ENCODE measurements at places on chromosomes 4 and X.
A peak's percentile ranks its signal among the peaks of the same experiment; 100 is the strongest.

DNA sequence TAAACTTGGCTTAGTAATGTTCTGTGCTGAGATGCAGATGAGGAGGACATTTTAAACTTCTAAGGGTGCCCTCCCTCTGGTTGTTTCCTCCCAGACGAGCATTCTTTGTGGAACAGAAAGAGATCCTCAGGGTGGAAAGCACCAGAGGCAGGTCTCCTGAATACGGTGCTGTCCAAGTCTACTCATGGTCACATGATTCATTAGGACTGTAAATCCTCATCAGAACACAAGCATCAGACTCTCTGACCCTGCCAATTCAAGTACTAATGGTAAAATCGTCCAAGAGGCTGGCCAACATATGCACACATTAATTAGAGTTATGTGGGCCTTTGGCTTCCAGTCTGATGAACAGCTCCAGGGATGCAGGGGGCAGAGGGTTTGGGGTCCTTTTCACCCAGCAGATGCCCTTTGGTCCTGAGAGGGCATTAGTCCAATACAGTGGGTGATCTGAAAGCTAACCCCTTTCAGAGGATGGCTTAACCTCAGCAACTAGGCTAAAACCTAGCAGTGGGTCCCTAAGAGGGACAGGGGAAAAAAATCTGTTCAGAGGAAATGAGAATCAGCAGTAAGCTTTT, 18.2 kb downstream of the HAND2 start:
- no peak for DNase-seq

GRCh38 chrX:48713847-48714246, 17.3 kb downstream of the SUV39H1 start:
- no peak for DNase-seq

- no peak for DNase-seq
Observed at GRCh38 chr4:71526637-71527406, 188.0 kb downstream of the SLC4A4 start.

DNA sequence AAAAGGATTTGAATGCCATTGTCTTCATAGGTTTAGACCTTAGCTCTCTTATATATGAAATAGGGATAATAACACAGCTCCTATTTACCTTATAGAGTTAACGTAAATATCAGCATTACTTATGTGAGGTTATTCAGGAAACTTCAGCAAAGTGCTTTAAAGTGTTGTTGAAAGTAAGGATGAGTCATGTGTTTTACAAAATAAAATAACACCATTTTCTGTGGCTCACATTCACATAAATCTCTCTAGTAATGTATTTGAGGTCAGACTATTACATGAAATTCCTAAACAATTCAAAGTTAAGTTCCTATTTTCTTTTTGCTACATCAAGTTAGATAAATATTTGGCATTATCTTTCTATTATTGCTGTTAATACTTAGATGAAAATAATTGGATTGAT, 2.9 kb downstream of the GNRHR start:
- no peak for DNase-seq

DNA sequence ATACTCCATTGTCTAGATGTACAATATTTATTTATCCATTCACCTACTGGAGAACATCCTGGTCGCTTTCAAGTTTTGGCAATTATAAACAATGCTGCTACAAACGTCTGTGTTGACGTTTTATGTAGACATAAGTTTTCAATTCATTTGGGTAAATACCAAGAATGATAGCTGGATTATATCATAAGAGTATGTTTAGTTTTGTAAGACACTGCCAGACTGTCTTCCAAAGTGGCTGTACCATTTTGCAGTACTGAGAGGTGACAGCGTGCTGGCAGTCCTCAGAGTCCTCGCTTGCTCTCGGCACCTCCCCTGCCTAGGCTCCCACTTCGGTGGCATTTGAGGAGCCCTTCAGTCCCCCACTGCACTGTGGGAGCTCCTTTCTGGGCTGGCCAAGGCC, 253.3 kb upstream of the INTU start:
- DNase-seq, result no peak

GRCh38 chr4:110678517-110679227, 55.8 kb upstream of the PITX2 start:
- DNase-seq, result no peak

GRCh38 chrX:24491741-24492140, 26.7 kb downstream of the PDK3 start:
- peak; percentile 60 for DNase-seq

GRCh38 chr4:125944966-125945365, 630.2 kb downstream of the FAT4 start:
- no peak for DNase-seq

DNA sequence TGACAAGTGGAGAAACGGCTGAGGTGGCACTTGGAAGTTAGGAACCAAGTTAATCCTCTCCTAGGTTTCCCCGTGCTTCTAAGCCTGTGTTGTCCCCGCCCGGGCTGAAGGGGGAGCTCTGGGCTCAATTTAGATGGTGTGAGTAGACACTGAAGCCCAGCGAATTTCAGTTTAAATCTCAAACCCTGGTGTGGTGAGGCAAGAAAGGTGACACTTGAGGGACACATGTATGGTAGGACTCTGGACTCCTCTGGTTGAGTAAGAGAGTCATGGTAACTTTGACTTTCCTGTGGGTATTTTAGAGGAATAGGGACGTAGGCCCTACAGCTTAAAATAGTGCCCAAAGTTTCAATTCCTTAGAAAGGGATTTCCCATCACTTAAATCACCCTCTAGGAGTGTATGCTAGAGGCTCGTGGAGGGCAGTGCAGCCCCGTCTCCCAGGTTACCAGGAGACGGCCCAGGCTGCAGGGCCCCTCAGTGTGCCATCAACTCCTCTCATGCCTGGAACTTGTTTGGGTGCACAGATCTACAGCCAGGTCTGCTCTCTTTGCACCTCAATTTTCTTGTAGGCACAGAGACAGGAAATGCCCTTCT, 24.0 kb downstream of the HAND2 start:
- DNase-seq, result peak; percentile 16

- no peak for DNase-seq
Observed at GRCh38 chr4:7390906-7391636, 43.7 kb downstream of the PSAPL1 start.

DNA sequence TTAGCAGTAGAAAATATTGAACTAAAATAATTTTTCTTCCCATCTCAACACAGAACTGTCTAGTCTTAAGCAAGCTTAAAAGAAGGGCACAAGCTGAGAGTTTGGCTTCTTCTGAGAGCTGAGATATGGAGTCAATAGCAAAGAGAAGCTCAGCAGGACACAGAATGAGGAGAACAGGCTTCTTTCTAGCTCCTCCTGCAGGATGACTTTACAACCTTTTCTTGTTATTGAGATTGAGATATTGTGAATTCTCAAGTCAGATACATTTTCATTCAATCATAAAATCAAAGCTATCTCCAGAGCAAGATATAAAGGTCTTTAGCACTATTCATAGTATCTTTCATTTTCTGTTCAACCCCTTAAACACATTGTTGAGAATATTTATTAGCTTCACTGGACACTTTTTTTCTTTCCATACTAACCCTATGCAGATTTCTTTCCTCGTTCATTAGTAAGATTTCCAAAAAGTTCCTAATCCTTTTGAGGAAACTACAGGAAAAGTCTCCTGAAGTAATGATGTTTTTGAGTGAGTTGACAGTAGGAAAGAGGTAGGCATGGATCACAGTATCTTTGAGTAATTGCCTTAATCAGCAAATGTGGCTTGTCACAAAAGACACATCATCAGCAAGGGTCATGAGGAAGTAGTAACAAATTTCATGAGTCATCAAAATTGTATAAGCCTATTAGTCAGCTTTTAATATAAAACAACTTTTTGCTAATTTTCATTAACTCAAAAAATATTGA, 17.8 kb upstream of the CXCL3 start:
- no peak for DNase-seq

- no peak for DNase-seq
Observed at GRCh38 chr4:81449015-81449414, 22.7 kb downstream of the RASGEF1B start.

DNA sequence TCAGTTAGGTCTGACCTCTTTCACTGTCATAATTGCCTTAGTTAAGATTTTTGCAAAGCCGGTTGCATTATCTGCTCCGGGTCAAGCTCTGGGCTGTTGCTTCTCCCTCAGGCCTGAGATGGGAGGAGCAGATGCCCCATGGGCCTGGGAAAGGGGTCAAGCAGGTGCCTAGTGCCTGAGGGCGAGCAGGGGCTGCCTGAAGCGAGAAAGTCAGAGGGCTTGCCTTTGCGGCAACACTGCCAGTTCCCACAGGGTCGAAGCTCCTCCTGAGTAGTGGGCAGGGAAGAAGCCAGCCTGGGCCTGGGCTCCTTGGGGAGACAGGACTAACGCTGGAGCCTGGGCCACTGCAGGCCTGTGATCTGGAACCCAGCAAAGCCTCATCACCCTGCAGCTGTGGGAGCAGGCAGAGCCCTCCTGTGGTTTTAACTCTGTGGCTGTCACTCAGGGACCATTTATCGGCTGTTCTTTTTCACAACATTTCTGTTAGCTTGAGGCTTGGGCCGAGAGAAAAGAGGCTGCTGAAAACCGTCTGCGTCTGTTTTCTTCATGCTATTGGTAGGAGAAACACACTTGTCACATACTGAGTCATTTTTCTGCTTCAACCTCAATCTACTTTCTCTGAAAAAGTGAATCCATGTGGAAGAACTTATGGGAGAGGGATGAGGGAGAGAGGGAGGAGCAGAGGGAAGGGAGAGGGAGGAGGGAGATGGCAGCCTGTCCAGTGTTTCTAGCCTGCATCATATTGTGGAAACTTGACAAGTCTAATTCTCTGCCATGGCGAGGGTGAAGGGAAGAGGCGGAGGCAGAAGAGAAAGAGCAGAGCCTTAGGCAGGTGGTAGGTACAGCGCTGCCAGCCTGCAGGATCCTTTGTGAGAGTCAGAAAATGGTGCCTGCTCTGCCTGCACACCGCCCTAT, 68.4 kb downstream of the RHOH start:
- peak; percentile 77 for DNase-seq

GRCh38 chr4:140130677-140131076, 23.3 kb downstream of the MAML3 start:
- peak; percentile 65 for DNase-seq

- peak; percentile 69 for DNase-seq
Observed at GRCh38 chr4:168569066-168569930, 72.4 kb downstream of the PALLD start.

- DNase-seq, result peak; percentile 75
Observed at GRCh38 chr4:123587983-123588494, 191.4 kb downstream of the SPRY1 start.

DNA sequence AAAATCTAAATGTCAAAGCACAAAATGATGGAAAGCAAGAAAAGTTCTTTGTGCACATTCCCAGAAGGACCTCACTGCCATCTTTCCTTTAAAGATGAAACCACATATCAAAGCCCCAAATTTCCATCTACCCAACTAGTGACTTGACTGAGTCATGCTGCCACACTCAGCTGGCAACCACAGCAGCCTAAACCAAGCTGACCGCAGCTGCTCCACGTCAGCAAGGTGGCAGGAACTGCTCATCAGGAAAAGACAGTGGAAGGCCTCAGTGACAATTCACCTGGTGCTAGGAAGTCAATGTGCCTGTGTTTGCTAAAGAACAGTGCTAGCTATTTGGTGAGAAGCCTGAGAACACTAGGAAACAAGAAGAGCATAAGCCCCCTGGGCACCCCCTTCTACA, 26.1 kb downstream of the ACOX3 start:
- DNase-seq, result no peak

GRCh38 chr4:54101190-54102041, 1.5 kb downstream of the GSX2 start:
- no peak for DNase-seq

GRCh38 chr4:84366907-84367306, 132.2 kb downstream of the NKX6-1 start:
- no peak for DNase-seq

GRCh38 chrX:39242187-39242586, 440.9 kb downstream of the MID1IP1 start:
- peak; percentile 55 for DNase-seq

- peak; percentile 74 for DNase-seq
Observed at GRCh38 chr4:25367004-25367621, 9.9 kb upstream of the ANAPC4 start.

Measured in trophoblast cell (in vitro differentiated cells and primary cell).